ENCODE measurements at places on chromosomes 7 and 10.

DNA sequence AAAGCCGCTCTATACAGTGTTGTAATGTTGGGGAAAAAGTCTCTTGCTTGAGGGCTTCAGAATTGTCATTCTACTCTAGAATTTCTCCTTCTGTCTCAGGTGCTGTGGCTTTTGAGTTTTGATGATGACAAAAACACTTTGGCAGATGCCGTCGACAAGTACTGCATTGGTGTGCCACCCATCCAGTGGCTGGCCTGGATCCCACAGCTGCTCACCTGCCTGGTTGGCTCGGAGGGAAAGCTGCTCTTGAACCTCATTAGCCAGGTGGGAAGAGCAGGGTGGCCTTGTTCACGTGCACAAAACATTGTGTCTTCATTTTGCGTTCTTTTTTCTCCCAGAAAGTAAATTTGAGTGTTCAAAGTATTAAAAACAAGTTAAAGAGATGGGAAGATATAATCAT lies 112.0 kb downstream of the TRRAP start:
- no peak for DNase-seq

DNA sequence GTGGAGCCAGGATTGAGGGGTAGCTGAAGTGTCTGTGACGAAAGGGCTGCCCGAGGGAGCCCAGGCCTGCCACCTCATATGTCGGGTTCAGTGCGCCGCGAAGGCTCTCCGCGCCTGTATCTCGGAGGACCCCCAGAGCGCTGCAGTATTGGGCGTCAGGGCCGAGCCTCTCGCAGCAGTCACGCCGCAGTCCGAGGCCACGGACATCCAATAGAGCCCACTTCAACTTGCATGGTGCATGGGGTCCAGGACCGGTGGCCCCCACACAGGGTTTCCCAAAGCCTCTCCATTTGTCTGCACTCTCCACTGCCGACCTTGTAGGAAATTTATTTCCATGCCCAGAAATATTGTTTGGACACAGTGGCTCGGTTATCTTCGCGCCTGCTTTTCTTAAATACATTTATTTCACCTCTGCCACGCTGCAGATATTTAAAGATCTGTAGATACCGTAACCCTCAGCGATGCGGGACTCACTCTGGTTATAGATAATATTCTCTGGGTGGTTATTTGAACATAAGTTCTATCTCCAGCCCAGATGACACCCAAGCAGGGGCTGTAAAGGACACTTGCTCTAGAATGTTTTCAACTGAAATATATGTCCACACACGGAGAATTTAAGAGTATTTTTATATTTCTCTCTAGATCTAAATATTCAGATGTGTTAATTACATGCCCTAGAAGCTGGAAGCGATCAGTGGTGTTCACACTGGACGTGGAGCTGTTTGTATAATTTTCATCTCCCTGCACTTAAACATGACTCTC lies 5.1 kb upstream of the ZNF503 start:
- no peak for DNase-seq

DNA sequence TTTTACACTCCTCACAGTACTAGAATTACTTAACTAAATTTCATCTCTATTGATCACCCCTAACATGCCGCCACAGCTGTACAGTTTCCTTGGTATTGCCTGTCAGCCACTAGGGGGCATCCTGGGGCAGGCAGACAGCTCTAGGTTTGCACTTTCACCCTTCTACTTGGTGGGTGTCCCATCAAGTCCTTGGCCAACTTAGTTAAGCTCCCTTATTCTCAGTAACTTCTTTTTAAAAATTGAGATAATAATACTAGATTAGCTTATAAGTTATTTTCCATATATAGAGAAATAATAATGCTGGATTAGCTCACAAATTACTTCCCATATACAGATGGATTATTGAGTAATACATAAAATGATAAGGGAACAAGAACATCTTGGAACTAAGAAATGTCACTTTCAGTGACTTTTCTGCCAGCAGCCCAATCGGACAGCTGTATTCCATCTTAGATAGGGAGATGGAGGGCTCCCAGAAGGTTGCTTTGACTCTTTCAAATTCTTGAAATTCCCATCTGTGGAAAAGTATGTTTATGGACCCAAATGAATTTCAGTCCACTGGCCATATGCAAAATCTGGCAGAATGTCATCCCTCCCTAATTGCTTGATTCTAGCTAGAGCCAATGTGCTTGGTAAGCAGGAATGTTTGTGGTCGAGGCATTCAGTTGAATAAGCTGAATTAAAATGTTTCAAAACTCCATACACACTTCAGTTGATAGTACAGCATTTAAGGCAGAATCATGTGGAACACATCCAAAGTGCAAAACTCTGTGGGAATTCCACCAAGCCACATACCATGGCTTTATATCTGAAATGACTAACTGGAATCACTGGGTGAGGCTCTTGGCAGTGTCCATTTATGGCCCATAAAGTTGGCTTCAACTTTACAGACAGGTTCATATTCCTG lies 309.7 kb downstream of the CSTF2T start:
- DNase-seq: peak; percentile 96

- DNase-seq: no peak
These were observed 41.3 kb downstream of the CNNM2 start for GRCh38 chr10:102959360-102959759.

- DNase-seq: no peak
These were observed 200.3 kb upstream of the ZWINT start for GRCh38 chr10:56561336-56561735.

DNA sequence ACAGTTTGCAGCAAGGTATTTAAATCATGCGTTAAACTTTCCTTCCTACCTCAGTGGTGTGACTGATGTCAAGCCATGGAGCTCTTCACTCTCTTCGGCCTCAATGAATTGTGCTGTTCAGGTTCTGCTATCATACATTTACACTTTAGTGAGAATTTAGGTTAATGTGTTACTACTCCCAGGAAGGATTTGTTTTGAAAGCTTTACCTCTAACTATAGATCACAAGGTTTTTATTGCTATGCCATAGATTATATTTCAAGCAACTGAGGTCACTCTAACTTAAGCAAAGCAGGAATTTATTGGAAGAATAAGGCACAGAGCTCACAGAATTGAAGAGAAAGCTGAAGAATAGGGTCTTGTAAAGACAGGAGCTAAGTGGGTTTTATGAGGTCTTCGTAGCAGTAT lies 11.0 kb upstream of the ADD3 start:
- no peak for DNase-seq

- no peak for DNase-seq
These were observed 48.1 kb upstream of the ZNF680 start for GRCh38 chr7:64610997-64611396.

DNA sequence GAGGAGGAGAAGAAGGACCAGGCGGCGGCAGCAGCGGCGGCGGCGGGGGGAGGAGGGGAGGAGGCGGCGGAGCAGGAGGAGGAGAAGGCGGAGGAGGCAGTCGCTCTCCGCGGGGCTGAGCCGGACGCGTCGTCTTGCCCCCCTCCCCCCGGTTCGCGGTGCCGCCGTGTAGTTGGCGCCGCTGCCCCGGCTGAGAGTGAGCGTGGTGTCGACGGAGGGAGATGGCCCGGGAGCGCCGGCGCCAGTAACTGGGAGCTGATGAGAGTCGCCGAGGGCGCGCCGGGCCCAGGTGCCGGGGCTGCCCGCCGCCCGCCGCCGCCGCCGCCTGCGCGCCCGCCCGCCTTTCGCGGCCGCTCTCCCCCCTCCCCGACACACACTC lies 257 bp downstream of the WAC start:
- DNase-seq: no peak

- DNase-seq: peak; percentile 75
These were observed 274.7 kb downstream of the HDAC9 start for GRCh38 chr7:18770154-18770811.

DNA sequence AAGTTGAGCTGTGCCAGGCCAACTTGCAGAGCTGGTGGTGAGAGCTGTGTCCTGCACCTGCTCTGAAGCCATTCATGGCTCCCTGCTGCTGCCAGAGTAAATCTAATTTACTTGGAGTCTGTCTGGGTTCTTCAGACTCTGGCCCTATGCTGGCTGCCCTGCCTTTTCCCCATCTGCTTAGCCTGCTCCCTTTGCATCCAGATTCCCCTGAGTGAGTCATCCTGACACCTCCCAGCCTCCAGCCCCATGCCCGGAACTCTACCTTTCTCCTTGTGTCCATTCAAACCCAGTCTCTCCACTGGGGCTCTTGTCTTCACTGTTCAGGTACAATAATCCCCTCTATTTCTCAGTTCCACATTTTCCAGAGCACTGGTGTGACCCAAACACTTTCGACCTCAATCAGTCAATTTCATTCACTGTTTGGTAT lies 434.4 kb upstream of the ZMIZ1 start:
- DNase-seq: peak; percentile 28

- DNase-seq: peak; percentile 46
These were observed 478 bp upstream of the ZNF22 start for GRCh38 chr10:45000138-45000751.

DNA sequence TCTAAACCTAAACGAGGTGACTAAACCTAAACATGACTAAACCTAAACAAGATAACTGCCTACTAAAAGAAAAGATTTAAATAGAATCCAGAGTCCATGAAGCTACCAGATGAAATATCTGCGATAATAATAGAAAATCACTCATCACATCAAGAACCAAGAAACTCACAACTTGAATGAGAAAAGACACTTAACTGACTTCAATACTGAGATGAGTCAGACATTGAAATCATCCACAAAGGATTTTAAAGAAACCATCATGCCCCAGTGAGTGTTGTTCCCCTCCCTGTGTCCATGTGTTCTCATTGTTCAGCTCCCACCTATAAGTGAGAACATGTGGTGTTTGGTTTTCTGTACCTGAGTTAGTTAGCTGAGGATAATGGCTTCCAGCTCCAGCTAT lies 416.0 kb downstream of the CALN1 start:
- no peak for DNase-seq

GRCh38 chr7:130515315-130516040 lies 23.6 kb downstream of the MEST start:
- DNase-seq: no peak

- DNase-seq: no peak
These were observed 32.3 kb downstream of the KLHDC10 start for GRCh38 chr7:130102588-130102987.

DNA sequence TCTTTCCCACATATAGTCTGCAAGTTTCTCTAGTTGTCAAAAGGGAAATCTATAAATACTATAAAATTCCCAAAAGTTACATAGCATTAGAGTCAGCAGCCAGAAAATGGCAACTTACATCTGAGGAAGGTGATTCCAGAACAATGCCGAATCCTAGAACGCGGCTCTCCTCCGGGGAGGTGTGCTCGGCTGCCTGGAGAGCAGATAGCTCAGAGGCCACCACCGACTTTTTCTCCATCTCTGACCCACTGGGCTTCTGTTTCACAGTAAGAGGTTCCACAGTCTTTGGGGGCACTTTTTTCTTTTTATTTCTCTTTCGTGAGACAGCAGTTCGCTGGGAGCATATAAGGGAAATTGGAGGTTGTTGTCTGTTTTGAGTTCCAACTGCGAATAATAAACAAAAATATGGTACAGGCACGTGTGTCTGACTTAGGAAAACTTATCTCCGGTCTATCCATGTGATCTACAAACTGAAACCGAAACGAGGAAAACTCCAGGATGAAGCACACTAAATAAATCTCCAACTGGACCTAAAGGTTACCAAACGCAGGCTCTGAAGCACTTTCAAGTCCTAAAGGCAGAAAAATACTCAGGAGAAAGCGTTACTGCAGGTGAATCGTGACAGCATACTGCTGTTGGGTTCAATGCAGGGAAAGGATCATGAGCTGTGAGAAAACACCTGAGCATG lies 36.2 kb downstream of the BEND7 start:
- no peak for DNase-seq

- DNase-seq: no peak
These were observed 116.6 kb downstream of the TMEM178B start for GRCh38 chr7:141190495-141190894.

- DNase-seq: no peak
These were observed 205.7 kb downstream of the KIAA1217 start for GRCh38 chr10:24414597-24414996.

DNA sequence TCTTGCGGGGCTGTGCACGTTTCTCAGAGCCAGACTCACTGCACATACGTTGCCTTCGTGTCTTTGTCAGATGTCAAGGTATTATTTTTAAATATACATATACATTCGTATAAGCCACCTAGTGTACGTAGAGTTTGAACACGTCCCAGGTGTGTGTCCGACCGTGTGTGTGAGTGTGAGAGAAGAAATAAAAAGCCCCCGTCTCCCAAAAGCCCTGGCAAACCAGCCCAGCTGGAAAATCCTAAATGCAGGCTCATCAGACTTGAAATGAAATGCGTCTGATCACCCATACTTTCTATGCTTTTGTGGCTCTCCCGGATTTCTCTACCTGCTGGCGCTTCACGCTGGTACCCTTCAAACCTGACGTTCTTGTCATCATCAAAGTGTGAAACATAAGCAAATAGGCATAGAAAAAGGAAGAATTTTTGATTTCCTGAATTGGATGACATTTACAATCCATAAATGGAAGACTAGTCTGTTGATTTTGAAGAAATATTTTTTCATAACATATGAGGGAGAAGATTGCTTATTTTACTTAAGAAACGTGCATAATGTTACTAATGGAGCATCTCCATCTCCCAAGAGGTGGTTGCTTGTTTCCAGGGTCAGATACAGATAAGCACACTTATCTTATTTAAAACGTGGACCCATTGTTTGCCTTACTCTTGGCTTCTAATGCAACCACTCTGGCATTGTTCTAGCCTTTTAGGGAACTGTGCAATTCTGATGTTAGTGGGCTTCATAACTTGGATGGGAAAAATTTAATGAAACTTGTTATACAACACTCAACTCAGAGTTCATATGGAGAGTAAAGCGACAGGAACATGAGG lies 971 bp downstream of the PRKG1 start:
- DNase-seq: no peak

DNA sequence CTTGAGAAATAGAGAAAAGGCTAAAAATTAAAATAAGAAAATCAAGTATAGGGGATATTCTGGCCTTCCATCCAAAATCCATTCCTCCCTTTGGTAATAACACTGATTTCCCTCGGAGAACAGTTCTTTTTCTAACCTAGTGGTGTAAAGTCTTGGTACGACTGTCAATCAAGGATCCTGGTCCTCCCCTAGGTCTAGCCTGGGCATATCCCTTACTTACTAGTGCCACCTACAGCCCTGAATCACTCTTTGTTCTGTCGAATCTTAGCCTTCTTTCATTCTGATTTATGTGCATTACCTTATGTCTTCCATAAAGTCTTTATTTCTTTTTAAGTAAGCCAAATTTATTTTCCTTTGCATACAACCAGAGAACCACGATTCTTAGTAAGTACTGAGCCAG lies 298.7 kb upstream of the LRRTM3 start:
- DNase-seq: peak; percentile 71

DNA sequence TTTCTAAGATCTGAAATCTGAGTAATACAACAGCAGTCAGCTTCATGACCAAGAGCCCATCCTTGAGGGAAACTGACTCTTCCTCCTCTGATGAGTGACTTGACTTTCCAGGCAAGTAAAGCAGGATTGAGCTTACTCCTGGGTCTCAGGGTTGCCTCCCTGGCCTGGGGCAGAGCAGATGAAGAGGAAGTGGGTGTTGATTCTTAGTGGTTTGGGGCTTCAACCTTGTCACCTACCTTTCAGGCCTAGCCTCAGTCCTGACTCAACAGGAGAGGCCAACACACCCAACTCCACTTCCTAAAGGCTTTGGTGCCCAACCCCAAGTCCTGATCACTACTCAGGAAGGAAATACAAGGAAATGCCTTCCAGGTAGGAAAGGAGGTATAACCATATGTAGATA lies 54.1 kb downstream of the KCNMA1 start:
- no peak for DNase-seq
